ENCODE measurements at places on chromosomes 11 and 22.

DNA sequence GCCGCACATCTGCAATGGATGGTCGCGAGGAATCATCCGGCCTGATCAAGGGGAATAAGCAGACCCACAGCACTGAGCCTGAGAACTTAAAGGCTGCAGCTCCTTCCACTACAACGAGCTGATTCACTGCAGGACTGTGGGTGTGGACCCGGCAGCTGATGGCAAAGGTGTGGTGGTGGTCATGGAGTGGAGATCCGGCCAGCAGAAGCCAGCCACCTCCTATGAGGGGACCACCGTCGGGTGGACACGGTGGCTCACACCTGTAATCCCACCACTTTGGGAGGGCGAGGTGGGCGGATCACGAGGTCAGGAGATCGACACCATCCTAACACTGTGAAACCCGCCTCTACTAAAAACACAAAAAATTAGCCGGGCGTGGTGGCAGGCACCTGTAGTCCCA lies 66.4 kb downstream of the DGCR2 start:
- no peak for DNase-seq

GRCh38 chr11:102874852-102875251 lies at the start of gene MMP12:
Gene MMP12 (minus strand): TSS chr11:102874982. CDS start chr11:102874937, 45 bp downstream.
- DNase-seq: no peak

DNA sequence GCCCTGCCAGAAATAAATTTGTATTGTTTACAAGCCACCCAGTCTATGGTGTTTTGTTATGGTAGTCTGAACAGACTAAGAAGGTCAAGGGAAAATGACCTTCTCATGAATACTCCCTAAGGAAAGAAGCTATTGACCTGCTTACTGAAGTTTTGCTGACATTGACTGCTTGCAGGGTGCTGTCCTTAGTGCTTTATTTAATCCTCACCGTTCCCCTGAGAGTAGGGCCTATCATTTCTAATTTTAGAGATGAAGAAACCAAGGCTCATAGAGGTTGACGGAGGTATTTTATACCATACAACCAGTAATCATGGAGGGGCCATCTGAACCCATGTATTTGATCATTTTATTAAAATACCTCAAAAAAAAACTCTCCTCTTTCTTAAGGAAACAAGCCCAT lies 66.7 kb upstream of the INCENP start:
- DNase-seq: no peak

GRCh38 chr22:36425977-36426523 lies 38.3 kb upstream of the MYH9 start:
- no peak for DNase-seq

GRCh38 chr11:2200536-2200935 lies 28.9 kb upstream of the TH start:
- no peak for DNase-seq

DNA sequence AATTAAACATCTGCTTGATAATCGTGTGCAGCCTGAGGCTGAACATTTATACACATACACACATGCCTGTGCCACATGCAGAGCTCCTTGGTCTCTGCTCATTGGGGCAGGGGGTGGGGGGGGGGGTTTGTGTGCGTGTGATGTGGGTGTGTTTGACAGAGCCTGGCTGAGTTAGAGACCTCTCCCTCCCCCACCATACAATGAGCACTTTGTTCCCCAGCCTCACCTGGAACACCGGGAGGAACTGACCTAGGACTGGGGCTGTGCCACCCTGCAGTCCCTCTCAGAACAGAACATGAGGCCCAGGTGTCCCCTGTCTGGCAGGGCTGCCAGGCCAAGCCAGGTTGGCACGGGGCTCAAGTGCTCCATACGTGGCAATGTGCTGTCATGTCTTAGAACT lies 96.6 kb downstream of the TP53I11 start:
- no peak for DNase-seq

Data from NCI-H1694 treated with DMSO at 0.1 percent for 48 hours (cell line).